ENCODE measurements at places on chromosomes 7 and 10.

DNA sequence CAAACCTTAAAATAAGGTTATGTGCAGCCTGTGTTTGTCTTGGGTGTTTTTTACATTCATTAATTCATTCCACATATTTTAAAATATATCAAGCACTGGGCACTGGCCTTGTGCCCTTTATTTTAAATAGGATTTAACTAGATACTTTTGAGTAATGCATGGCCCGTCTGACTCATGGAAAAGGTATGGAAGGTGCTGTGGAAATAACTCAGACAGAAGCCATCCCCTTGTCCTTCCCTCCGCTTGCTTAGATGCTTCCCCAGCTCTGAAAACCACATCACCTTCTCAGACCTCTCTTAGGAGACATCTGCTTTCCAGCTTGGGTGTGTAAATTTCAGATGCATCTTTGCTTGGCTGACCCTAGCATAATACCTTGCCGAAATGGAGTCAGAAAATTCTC, 30.5 kb downstream of the SLC18A2 start:
- DNase-seq = no peak

- no peak for DNase-seq
Observed at GRCh38 chr10:56874950-56875349, 513.9 kb upstream of the ZWINT start.

DNA sequence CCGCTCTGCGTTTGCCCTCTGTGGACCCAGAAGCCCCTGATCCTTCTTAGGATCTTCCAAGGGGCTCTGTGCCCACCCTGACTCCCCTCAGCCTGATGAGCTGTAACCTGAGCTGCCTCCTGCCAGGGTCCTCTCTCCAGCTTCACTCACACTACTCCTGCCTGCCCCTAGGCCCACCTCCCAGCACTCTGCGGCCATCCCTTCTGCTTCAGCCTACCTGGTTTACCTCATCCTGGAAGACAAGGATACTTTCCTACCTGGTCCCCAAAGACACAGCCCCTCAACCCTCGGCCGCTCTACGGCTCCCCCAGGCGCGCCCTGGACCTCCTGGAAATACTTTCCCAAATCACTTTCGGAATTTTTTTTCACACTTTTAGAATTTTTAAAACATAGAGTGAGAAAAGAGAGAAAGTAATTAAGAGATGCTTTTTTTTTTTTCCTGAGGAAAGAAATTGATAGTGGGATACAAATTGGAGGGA, 6.4 kb upstream of the ZNF862 start:
- DNase-seq = no peak

- no peak for DNase-seq
Observed at GRCh38 chr7:75798770-75799169, 14.8 kb downstream of the CCL24 start.

GRCh38 chr7:22352887-22353286, 4.1 kb downstream of the RAPGEF5 start:
- DNase-seq = no peak

DNA sequence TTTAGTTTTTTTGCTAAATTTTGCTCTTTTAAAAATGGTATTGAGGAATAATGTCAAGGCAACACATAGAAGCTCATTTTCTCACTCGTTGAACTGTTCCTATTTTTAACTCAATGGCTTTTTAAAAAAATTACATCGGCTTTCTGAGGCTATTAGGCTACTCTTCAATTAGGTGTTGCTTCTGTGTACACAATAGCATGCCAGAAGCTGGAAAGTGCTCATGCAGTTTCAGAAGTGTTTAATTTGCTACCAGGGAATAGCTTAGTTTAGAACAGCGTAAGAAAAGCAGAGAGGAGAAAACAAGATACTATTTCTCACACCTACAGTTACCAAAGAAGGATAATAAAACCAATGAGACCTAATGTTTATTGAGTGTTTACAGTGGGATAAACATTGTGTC, 157.4 kb downstream of the NXPH1 start:
- DNase-seq = no peak

DNA sequence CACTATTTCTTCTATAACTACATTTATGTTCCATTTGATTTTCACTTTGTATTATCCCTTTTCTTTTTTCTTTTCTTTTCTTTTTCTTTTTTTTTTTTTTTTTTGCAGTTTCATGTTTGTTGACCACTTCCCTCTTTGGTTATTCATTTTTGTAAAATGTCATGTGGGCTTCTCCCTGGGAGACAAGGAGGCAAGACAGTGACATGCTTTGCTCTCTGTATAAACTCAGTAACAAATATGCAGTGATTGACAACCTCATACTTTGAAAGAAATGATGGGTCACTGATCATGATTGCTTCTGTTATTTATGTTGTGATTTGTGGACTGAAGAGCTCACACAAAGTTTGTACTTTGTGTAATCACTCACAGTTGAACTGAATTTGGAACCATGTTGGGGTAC, 90.2 kb upstream of the ABI1 start:
- DNase-seq = no peak

DNA sequence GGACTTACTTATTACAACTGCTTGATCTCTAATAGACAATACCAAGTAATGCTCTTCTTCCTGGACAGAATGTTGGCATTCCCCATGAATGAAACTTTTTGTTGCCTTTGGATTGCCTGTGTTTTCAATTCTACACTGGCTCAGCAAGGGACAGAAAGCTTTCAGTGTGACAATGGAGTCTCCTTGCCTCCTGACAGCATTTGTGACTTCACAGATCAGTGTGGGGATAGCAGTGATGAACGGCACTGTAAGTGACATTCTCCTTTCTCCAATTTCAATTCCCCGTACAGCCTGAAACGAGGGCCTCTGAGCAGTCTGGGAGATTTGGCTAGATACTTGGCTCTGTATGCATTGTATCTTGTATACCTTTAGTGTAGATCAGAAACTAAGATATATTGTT, 290 bp downstream of the MALRD1 start:
- DNase-seq = no peak

DNA sequence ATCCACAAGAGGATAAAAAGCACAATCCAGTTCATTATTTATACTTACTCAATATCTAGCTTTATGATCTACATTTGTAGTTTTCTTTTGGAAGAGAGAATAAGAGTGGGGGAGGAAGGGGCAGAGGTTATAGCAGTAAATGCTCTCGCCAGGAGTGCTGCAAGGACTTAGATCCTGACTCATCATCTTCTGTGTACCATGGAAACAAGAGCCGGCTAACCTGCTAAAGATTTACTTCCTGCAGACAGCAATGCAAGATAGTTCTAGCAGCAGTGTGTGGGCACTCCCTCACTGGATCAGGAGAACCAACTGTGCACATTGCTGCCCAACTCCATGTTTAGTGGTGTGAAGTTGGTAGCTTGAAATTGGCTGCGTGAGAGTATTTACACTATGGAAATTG, 47.7 kb upstream of the TRIL start:
- no peak for DNase-seq

DNA sequence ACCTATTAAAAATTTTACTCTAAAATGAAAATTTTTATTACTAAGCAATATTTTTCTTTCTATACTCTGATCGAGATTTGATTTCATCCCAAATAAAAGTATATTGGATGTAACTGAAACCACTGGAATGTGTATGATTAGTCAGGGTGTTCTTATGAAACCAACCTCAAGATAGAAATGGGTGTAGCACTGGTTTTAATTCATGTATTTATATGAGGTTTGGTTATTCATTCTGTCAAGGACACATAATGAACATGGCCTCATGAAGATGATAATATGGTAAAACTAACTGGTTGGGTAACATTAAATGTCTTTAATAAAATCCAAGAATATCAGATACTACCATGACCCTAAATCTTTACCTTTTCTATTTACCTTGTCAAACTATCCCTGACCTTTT, 197.7 kb downstream of the SEMA3A start:
- DNase-seq = no peak

- no peak for DNase-seq
Observed at GRCh38 chr10:120174491-120174890, 282.0 kb downstream of the SEC23IP start.

DNA sequence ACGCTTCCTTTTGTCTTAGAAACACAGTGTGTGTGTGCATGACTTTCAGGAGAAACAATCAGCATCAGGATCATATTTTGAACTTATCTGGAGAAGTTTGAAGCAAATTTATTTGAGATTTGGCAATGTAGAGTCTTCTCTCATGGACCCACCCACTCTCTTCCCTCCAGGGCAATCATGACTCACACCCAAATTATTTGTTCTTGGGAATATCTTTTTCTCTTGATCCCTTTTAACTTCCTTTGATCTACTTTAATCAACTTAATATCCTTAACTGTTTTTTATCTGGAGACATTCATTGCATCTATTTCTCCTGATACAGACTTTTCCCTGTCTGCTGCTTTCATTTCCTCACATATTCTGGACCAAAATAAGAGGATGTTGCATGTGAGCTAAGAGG, 1174.3 kb downstream of the GATA3 start:
- DNase-seq = no peak

- no peak for DNase-seq
Observed at GRCh38 chr10:17882557-17882956, 69.2 kb upstream of the SLC39A12 start.

- no peak for DNase-seq
Observed at GRCh38 chr7:112182749-112183148, 23.4 kb downstream of the DOCK4 start.

DNA sequence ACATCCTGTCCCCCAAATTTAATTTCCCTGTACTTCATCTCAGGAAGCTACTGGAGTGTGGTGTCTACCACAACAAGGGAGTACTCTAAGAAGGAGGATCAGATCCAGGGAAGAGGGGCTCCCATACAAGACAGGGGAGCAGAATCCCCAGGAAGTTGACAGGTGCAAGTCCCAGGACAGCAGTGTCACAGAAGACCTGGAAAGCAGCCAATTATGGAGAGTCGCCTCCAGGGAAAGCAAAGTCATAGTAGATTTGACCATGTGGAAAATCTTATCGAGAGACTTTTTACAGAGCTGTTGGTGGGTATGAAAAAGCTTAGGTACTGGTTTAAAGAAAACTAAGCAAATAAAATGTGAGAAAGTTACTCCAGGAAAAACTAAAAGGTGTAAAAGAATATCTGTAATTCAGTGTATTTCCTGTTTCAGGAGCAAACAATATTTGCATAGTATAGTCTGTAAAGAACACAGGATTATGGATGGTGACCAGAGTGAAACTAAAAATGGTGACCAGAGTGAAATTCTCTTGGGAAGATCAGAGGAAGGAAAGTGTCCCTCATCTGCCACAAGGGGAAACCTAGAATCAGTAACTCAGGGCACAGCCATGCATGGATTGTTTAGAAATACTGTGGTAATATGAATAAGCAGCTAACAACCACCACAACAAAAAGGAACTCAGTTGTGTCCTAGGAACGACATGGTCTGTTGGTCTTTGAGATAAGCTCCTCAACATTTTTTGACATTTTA, 44.5 kb downstream of the LANCL2 start:
- no peak for DNase-seq

DNA sequence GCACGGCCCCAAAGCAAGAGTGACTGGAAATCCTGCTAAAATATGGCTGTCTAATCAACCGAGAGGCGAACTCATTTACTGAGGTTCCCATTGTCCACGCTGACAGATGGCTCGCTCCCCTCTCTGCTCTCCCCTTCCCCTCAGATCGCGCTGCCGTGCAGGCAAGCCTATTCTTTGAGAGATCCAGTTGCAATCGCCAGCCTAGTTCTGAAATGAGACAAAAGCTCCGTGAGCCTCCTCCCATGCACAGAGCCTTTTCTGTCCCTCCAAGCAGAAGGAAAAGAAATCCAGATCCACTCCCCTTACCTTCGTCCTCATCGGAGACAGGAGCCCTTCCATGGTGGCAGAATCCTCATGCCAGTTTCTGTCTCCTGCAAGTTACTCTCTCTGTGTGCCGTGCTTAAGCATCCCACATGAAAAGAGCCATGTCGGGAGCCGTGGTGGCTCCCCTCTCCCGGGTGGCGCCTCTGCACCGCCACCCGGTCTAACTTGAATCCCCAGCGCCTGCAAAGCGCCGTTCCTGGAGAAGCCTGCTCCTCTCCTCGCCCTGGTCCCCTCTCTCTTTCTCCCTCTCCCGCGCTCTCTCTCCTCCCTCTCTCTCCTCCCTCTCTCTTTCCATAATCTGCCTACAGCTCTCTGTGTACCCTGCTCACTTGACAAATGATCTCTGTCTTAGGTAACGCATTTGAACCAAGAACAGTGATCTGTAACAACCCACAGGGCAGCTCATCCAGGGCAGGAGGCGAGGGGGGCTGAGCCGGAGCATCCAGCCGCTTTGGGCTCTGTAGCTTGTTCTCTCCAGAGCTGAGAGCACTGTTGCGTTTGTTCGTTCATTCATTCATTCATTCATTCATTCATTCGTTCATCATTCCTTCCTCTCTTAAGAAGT, 156.8 kb downstream of the FRMD4A start:
- no peak for DNase-seq

- DNase-seq = no peak
Observed at GRCh38 chr10:96548589-96548988, 34.9 kb upstream of the TLL2 start.

GRCh38 chr10:24962995-24963394, 10.6 kb upstream of the PRTFDC1 start:
- no peak for DNase-seq

DNA sequence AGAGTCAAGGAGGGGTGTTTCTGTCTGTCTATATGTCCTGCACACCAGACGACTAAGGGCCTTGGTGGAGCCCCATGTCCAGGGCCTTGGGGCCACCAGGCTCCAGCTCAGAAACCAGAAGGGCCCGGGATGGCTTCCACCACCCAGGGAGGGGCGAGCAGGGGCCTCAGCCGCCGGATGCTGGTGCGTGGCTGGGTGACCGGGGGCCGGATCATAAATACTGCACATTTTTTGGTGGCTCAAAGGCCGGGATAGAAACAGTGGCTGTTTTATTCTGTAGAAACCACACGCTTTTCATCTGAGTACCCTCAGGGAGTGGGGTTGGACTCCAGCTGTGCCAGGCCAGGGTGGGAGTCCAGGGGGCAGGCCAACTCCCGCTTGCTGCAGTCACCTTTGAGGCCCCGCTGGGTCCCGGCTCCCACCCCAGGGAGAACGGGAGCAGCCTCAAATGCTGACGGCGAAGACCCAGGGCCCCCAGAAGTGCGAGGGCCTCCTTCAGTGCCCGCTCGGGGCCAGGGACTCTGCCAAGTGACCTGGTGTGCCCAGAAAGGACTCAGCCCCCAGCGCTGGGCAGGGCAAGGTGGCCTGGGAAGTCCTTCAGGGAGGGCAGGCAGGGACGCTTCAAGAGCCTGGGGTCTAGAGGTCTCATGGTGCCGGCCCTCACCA, 28.2 kb downstream of the PDGFA start:
- no peak for DNase-seq

DNA sequence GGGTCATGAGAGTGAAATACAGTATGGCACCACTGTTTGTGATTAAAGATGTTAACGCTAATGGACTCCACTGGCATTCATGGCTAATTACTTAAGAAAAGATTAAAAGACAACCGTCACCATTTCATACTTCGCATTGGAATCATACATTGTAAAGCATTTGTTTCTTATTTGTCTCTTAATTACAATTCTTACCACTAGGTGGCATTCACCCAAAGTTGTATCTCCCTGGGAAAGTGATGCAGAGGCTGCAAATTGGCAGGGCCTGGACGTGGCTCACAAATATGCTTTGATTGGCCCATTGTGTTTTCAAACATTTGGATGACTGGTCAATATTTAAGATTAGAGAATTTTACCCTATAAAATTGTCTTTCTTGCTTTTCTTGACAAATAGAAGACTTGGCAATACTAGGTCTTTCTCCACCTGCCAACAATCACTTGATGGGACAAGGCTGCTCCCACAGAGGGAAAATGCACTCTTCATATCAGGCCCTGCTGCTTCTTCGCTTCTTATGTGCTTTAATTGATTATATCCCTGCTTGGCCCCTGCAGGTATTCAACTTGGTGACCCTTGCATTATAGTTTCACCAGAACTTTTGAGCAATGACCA, 72.1 kb upstream of the STARD3NL start:
- DNase-seq = no peak

GRCh38 chr7:92685136-92686042, 95.2 kb upstream of the FAM133B start:
- DNase-seq = peak; percentile 25

GRCh38 chr7:32762925-32763293, 128.7 kb downstream of the KBTBD2 start:
- DNase-seq = no peak

All from stimulated activated CD4-positive, alpha-beta T cell treated with anti-CD3 and anti-CD28 coated beads, Interleukin-1b, Interleukin-23, amount 100 ng/mL, for 4 hours (primary cell).